ENCODE measurements at places on chromosomes 12 and 14. TPM values are rescaled to one million over a fixed set of nuclear protein-coding genes. Genes with fewer than 3 reads are reported as not detected.

ACVRL1 gene
- not detected for total RNA-seq

DNA sequence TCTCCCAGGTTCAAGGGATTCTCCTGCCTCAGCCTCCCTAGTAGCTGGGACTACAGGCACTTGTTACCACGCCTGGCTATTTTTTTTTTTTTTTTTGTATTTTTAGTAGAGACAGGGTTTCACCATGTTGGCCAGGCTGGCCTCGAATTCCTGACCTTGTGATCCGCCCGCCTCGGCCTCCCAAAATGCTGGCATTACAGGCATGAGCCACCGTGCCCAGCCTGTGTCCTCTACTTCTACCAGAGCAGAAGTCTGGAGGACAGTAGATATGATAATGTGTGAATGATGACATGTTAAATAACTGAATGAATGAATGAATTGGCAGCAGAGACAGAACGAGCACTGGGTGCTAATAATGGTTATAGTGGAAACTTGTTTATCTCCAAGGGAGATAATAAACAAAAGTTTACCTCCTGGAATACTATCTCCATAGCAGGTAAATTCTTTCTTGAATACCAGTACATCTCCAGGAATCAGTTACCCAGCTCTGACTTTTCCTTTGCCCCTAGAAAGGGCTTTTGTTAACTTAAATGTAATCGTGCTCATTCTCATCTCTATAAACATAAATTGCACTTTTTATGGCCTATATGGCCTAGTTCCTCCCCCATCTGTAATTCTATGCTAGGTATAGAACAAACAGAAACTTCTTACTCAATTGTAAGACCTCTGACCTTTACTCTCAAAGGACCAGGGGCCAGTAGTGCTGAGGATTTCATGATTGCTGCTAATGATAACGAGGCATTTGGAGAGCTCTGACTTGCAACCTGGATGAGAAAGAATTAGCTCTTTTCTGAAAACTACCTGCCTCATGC is 7.2 kb upstream of the LGALS3 start:
- no peak for DNase-seq

DNA sequence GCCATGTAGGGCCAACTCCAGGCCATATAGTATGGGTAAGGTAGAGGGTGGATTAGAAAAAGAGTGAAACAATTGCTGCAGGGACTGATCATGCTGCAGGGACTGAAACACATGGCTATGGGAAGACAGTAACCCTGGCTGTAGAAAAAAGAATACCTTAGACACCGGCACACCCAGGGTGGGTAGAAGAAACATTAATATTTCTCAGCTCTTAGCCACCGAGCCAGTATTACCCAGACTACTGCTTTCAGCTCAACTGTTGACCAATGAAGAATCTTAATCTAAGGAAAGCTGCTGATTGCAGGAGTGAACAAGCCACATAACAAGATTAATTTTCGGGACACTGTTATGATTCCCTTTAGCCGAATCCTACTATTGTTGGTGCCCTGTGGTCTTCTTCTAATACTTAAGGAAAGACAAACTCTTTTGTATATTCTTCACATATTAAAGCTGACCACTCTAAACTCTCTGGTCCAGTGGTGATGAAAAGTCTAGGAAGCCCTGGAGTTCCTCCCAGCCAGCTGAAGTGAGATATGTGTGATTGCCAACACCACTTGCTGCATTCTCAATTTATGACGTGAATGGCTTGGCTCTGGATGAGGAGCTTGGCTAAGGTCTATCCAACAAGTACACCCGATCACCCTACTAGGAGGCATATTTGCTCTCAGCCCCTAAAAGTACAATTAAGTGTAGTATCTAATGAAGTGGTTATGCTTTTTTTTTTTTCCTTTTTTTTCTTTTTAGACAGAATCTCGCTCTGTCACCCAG is 69.2 kb downstream of the NOVA1 start:
- DNase-seq, result no peak

DNA sequence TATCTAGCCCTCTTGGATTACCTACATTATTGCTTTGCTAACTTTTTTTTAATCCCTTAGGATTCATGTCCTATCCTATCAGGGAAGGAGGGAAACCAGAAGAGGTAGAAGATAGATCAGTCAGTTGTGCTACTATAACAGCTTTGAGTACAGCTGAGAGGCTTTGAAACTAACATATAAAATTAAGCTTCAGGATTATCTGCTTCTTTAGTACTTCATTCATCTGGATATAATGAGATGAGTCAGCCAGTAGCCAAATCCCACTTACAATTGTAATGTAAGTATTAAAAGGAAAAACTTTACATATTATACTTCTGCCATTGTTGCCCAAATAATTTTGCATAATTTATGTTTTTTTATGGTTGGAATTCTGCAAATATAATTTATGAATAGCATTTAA is 33.4 kb upstream of the ANO6 start:
- DNase-seq, result no peak

DNA sequence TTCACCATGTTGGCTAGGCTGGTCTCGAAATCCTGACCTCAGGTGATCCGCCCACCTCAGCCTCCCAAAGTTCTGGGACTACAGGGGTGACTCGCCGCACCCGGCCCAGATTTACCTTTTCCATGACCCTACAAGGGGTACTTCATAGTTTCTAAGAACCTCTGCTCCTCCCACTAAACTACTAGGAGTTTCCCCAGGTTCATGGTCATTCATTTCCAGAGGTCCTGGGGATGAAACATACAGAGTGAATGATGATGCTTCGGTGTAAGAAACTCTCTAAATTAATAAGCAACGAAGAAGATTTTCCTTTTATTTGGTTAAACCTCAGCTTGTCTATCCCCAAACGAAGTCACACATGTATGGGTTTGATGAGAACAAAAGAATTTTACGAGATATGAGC is 56.9 kb downstream of the AMN start:
- DNase-seq, result peak; percentile 41

GRCh38 chr14:103158688-103159087 is 35.4 kb downstream of the TNFAIP2 start:
- DNase-seq, result no peak

DNA sequence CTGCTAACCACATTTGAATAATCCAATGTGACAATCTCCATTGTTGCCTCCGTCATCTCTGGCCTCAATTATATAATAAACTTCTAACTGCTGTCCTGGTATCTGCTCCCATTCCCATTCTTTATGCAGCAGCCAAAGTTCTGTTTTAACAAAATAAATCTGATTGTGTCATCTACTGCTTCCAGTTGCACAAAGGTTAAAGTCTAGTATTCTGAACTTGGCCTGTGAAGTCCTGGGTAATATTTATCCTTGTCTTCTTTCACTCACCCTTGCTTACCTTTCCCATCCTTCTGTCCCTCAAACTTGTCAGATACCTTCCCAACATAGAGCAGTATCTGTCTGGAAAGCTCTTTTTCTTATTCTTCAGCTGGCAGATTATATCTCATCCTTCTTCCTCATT is 19.3 kb upstream of the STRAP start:
- no peak for DNase-seq

Measured in activated CD4-positive, alpha-beta T cell treated with anti-CD3 and anti-CD28 coated beads for 36 hours (primary cell).